ENCODE measurements at places on chromosomes 3 and 15. TPM values are rescaled to one million over a fixed set of nuclear protein-coding genes. Genes with fewer than 3 reads are reported as not detected.

The IL5RA gene
- total RNA-seq = not detected

The VEPH1 gene
- total RNA-seq = 72.0 TPM

The ZNF639 gene
- 44.4 TPM for total RNA-seq

The SLC28A2 gene
- total RNA-seq = not detected

The STRIT1 gene
- total RNA-seq = not detected
